Colonic mucosa (tissue), 4 donors: ENCODE measurements at places on chromosomes 1 and 21.

DNA sequence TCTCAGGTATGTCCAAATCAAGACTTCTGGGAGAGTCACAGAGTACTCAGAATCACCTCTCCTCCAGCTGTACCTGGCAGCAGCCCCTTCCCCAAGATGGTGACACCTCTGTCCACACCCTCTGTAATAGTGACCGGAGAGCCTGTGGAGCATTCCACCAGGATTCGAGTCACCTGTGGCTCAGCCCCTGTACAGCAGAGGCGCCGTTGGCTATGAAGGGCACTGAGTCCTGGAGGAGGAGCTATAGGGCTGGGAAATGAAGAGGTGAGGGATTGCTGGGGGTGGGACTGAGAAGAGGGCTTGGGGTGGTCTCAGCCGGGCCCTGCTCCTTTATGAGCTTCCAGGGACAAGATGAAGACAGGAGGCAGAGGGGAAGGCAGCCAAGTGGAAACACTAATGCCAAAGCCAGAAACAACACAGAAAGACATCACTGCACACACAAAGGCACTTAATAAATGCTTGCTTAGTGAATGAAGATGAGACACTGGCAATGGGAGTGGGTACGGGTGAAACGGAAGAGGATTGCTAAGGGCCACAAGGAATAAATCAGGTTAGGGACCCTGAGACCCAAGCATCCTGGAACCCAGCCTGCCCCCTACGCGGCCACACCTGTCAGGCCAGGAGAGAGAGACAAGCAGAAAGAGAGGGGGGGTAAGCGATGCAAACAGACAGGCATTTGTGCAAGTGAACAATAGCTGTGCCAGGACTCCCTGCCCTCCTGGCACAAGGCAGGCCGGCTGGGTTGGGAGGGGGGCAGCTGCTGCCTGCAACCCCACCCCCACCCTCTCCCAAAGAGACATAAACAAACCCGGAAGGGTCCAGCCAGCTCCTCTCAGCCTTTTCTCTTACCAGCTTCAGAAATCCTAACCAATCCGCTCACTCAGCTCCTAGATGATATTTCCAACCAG, 3.9 kb downstream of the ARHGEF2 start:
- no peak for DNase-seq

GRCh38 chr1:54114001-54114400, 38.8 kb downstream of the CDCP2 start:
- no peak for DNase-seq

- DNase-seq, result no peak
These were observed 116.8 kb downstream of the NME7 start for GRCh38 chr1:169250795-169251194.

- no peak for DNase-seq
These were observed 132.7 kb upstream of the IPO9 start for GRCh38 chr1:201696217-201696761.

GRCh38 chr1:218304281-218305039, 19.4 kb downstream of the RRP15 start:
- no peak for DNase-seq

GRCh38 chr1:63319046-63320021, 3.0 kb upstream of the FOXD3 start:
- DNase-seq, result no peak

GRCh38 chr1:35143737-35144508, 49.0 kb downstream of the SFPQ start:
- DNase-seq, result no peak

- DNase-seq, result no peak
These were observed 55.6 kb downstream of the SUCO start for GRCh38 chr1:172588296-172589291.

DNA sequence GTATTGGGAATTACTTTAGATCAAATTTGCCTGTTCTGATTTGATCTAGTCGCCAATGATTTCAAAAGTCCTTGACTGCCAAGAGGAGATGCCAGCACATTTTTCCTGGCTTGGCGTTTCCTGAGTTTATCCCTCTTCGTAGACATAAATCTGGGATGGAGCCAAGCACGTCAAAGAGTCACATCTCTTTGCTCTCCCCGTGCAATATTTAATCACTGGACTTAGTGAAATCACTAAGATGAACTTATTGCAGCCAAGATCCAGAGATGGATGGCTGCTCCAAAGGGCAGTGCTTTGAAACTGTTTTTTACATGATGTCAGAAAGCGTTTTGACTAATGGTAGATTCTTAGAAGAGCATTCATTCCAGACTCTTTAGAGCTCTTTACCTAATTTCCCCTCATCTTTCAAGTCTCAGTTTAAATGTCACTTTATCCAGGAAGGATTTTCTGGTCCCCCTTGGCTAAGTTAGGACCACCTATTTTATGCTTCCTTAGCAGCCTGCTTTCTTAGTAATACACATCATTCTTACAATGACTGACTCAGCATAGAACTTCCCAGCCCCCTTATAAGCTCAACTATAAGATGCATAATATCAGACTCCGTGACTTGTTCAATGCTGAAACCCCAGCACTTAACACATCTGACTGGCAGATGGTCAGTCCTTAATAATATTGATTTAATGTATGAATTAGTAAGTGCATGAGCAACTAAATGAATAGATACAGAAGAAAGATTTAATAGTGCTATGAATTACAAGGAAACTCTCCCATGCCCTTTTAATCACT, 94.4 kb upstream of the GREM2 start:
- DNase-seq, result no peak

DNA sequence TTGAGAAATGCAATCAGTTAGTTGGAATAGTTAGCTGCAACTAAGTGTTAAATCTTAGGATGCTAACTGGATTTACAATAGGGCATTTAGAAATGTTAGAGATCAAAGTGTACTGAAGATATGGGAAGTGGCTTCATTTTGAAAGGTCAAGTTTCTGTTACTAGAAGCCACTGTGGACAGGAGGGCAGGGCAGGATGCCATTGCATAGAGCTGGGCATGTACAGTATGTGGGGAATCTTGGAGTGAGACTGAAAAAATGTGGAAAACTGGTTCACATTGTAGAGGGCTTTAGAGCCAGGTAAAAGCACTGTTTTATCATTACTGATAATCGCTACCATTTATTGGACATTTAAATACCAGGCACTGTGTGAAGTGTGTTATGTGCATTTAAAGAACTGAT, 31.0 kb downstream of the ARID1A start:
- no peak for DNase-seq

GRCh38 chr1:3033040-3033789, 11.9 kb downstream of the ACTRT2 start:
- DNase-seq, result no peak

DNA sequence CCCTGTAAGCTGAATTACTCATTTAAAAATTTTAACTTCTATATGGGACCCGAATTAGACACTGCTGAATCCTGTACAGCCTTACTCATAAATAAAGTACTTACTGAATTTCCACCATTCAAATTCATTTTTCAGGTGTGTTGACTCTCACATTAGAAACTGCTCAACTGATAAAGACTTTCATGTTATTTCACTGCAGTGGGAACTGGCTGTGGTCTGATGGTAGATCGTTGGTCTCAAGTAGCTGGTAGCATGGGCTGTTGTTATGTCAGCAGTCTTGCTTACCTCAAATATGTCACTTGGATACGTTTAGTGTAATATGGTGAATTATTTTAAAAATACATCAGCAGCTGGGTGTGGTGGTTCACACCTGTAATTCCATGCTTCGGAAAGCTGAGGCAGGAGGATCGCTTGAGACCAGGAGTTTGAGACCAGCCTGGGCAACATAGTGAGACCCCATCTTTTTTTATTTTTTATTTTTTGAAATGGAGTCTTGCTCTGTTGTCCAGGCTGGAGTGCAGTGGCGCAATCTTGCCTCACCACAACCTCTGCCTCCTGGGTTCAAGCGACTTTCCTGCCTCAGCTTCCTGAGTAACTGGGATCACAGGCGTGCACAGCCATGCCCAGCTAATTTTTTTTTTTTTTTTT, 10.4 kb downstream of the DEGS1 start:
- DNase-seq, result no peak

- DNase-seq, result peak; percentile 35
These were observed 957 bp downstream of the CAPN9 start for GRCh38 chr1:230747890-230748800.

GRCh38 chr1:230907472-230908205, 39.3 kb upstream of the C1orf198 start:
- DNase-seq, result no peak

DNA sequence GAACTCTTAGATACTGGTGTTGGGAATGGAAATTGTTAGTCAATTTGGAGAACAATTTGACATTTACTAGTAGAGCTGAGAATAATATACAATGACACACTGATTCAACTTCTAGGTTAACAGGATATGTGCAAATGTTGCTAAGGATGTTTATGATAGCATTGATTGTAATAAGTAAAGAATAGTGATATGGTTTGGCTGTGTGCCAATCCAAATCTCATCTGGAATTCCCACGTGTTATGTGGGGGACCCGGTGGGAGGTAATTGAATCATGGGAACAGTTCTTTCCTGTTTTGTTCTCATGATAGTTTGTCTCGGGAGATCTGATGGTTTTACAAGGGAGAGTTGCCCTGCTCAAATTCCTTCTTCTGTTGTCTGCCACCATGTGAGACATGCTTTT, 302.4 kb upstream of the TMPRSS15 start:
- DNase-seq, result no peak
